Hematopoietic multipotent progenitor cell treated with erythropoietin and hydrocortisone succinate and interleukin-3 and kit ligand, for 6 days (in vitro differentiated cells): ENCODE measurements at places on chromosomes 3 and 15.
A peak's percentile ranks its signal among the peaks of the same experiment; 100 is the strongest.

DNA sequence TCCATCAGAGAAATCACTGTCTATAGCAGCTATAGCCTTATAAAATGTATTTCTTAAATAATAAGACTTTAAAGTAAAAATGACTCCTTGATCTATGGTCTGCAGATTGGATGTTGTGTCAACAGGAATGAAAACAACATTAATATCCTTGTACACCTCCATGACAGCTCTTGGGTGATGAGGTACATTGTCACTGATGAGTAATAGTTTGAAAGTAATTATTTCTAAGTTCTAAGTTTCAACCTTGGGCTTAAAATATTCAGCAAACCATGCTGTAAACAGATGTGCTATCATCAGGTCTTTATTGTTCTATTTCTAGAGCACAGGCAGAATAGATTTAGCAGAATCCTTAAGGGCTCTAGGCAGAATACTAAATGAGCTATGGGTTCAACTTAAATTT is 568.2 kb upstream of the BCHE start:
- no peak for DNase-seq

DNA sequence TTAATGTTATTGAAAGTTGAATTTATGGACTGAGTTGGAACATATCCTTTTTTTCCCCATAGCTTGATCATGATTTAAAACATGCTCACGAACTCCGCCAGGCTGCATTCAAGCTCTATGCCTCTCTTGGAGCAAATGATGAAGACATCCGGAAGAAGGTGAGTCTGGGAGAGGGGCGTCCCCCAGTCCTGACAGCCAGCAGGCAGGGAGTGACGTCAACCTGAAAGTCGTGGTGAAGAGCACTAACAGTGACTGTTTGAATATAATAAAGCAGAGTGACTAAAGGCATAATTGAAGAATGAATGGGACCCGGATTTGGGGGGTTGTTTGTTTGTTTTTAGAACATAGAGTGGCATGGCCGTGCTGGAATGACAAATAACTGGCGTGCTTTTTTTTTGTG is 57.9 kb downstream of the ARMC8 start:
- no peak for DNase-seq

- no peak for DNase-seq
Measured at GRCh38 chr3:192881159-192881786, 36.4 kb downstream of the MB21D2 start.

GRCh38 chr15:72200395-72201237 is 3.0 kb upstream of the GRAMD2A start:
- DNase-seq, result no peak

DNA sequence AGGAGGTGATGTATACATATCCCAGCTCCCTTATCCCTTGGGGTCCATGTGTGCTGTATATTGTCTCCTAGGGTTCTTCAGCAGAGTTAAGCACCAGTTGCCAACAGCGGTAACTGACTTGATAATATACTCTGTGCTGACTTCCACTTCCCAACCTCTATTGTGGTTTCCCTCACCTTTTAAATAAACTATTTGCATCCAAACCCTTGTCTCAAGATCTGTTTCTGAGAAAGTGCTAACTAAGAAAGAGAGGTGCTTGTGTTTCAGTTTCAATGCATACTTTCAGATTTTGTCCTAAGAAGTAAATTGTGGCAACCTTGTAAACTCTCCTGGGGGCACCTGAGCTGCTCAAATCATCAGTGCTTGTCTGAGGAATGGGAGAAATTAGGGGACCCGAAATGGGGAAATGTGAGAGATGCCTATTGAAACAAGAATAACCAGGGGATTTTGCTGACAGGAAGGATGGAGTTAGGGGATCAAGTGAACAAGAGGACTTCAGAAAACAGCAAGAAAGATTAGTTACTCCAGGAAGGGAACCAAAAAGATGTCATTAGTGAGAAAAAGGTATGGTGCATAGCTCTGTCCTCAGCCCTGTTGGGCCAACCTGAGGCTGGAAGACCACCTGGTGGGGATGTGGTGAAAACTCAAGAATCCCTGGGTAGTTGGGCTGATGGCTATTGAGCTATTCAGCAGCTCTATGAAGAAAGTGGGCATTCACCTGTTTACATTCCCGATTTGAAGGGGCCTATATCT is 50.9 kb upstream of the MRPL3 start:
- no peak for DNase-seq

DNA sequence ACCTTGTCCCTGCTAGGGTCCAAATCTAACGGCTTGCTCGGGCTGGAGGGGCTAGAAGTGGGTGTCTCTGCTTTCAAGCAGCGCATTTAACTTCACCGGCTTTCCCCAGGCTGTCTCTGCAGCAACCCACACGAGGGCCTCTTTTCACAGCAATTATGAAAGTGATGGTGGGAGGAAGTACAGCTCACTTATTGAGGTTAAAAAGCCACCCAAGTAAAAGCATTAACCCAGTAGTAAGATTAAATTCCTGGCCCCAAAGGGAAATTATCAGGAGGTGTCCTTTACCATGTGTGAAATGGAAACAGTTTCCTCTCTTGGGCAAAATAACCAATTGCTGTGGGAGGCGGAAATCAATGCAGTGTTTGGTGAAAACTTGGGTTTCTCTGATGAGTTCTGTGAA is 41.1 kb downstream of the NGRN start:
- no peak for DNase-seq

DNA sequence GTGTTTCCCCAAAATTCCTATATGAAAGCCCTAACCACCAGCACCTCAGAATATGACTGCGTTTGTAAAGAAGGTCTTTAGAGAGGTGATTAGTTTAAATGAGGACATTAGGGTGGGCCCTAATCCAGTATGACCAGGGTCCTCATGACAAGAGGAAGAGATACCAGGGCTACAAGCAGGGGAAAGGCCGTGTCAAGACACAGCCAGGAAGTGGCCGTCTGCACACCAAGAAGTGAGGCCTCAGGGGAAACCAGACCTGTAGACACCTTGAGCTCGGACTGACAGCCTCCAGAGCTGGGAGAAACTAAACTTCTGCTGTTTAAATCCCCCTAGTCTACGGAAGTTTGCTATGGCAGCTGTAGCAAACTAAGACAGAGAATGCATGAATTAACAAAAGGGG is 14.2 kb downstream of the KIF7 start:
- no peak for DNase-seq

DNA sequence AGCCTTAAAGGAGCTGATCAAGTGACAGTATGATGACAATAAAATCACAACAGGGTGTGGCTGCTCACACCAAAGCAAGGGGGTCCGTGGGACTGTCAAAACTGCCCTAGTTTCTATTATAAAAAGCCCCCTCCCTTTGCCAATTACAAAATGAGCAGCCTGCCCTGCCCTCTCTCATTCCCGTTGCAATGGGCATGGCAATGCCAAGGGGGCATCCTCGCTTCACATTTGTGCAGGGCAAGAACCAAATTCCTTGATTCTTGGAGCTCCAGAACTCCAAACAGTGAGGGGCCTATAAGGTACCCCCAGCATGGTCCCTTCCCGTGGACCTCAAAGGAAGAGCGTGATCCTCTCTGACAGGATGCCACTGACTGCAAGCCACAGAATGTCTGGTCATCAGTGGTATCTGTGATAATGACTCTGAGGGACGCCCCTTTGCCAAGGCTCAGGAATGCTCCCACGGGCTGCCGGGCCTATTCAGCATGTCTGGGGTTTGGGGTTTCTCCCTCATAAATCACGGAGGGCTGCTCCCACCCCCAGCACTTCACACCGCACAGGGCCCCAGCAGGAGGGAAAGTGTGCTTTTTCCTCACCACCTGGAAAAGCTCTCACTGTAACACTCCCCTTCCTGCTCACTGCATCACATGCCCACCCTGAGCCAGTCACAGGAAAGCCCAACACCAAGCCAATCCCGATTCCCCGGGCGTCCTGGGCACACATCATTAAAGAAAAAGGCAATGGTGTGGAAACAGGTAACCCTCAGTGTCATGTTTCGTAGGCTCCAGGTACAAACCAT is 105.1 kb upstream of the TRPM1 start:
- DNase-seq, result no peak

GRCh38 chr15:25944386-25944785 is 81.3 kb upstream of the ATP10A start:
- no peak for DNase-seq

GRCh38 chr3:133998691-133999241 is 31.0 kb downstream of the SLCO2A1 start:
- DNase-seq, result no peak

- DNase-seq, result peak; percentile 38
Measured at GRCh38 chr3:52892625-52893311, 4.6 kb downstream of the STIMATE start.

GRCh38 chr3:168155303-168155702 is 59.6 kb upstream of the GOLIM4 start:
- DNase-seq, result no peak

DNA sequence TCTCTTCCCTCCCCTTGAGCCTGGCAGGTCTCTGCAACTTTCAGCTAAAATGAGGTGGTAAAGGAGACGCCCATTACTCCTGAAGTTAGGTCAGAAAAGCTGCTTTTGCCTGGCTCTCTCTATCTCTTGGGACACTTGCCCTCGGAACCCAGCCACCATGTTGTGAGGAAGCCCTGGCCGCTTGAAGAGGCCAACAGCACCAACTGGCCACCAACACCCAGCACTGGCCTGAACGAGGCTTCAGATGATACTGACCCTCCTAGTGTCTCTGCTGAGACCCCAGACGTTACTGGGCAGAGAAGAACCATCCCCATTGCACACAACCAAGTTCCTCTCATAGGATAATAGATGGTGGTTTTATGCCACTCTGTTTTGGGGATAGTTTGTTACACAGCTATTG is 49.5 kb upstream of the PCSK6 start:
- no peak for DNase-seq

GRCh38 chr15:49887659-49888322 is 231.2 kb downstream of the ATP8B4 start:
- no peak for DNase-seq

DNA sequence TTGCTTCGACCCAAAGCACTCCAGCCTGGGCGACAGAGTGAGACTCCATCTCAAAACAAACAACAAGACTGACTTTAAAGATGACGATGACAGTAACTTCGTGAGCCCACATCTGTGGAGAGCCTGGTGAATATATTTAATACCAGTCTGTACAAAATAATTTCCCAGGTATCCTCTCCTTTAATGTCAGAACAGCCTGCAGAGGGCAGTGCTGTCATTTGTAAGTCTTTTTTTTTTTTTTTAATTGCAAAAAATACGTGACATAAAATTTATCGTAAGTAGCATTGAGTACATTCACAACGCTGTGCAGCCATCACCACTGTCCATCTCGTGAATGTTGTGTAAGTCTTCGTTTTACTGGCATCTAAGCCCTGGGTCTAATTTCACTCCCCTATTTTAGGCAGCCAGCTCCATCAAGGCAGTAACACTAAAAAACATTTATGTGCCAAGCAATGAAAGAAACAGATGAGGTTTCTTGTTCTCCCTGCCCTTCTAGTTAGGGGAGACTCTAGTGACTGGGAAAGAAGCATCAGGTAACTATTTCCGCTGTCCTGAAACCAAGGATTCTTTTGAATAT is 1.4 kb downstream of the HTD2 start:
- DNase-seq, result peak; percentile 90

DNA sequence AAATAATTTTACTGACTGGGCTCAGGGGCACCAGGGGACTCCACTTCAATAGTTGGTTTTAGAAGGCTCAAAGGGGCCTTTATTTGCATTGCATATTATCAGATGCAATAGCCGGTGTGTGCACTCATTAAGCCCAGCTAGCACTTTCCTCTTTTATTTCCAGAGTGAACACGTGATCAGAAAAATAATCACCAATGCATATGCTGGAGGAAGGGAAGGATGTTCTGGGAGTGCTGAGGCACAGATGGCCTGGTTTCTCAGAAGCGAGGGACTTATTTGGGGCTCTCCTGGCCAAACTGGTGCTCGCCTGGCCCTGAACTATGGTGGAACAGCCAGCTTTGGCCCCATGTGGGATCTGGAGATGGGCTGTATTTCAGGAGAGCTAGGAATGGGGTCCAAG is 60.4 kb upstream of the SEC13 start:
- no peak for DNase-seq

DNA sequence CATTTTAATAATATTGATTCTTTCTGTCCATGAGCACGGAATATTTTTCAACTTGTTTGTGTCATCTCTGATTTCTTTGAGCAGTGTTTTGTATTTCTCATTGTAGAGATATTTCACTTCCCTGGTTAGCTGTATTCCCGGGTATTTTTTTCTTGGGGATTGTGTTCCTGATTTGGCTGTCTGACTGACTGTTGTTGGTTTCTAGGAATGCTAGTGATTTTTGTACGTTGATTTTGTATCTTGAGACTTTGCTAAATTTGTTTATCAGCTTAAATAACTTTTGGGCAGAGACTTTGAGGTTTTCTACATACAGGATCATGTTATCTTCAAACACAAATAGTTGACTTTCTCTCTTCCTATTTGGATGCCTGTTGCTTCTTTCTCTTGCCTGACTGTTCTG is 418.8 kb upstream of the ALCAM start:
- DNase-seq, result no peak
